Common myeloid progenitor, CD34-positive (primary cell): ENCODE measurements at places on chromosomes 2 and 18.
A peak's percentile ranks its signal among the peaks of the same experiment; 100 is the strongest.

DNA sequence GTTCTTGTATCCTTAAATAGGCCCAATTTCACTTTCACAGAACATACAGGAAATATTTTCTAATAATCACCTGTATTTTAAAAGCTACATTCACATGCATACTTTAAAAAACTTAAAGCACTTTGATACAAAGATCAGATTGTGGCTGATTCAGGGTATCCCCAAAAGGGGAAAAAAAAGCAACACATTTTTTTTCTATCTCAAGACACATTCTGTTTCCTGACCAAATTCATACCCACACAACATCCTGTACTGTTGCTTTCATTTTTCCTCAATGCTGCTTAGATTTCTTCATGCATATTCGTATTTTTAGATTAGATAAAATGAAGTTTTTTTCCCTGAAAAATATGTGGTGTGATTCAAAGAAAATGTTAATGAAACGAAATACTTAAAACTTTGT lies 122.5 kb downstream of the TMEFF2 start:
- DNase-seq: peak; percentile 72

DNA sequence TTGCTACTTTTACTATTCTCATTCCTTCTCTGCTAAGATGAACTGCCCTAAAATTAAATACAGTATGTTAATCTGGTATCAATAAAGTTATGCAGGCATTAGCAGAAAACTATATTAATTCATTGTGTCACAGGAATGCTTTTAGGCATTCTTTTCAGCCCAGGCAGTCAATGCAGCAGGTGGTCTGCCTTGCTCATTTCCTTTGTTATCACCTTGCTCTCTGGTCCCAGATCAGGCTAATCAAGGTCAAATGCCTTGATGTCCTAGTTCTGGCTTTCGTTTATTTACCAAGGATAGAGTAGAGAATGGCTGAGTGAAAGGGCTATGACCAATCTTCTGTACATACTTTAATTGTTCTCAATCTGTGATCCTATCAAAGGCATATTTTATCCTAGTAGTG lies 1023.6 kb downstream of the TMEM182 start:
- DNase-seq: no peak

GRCh38 chr2:200408428-200409316 lies 101.2 kb downstream of the KCTD18 start:
- DNase-seq: no peak

DNA sequence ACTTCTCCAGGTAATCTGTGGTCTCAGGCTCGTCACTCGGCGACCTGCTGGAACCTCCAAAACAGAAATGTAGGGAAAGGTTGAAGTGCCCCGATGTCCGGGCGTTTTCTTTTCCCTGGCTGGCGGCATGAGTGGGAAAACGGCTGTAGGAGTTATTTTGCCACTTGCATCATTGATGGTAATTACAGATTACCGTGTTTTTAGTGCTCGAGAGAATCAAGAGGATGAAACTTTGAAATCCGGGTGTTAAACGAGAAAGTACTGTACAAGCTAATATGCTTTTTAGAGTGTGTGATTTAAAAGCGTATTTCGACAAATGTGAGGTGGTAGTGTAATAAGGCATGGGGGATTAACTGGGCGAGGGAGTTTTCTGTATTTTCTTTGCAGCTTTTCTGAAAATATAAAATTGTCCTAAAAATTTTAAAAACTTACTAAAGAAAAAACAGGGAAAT lies 819 bp downstream of the GRHL1 start:
- no peak for DNase-seq

DNA sequence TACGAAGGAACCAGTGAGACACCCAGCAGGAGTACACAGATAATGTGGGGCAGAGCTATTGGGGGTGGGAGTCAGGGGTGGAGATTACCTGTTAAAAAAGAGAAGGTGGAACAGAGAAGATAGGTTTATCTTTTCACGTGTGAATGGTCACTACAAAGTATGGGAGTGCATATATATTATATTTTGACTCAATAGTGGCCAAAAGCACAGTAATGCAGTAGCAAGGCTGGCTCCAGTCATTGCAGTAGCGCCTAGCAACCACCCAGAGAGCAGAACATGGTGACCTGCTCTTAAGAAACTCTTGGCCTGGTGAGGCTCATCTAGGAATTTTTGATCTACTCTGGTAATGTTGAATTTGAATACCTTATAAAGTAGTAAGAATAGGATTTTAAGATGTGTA lies 1.0 kb downstream of the IMPACT start:
- DNase-seq: no peak

DNA sequence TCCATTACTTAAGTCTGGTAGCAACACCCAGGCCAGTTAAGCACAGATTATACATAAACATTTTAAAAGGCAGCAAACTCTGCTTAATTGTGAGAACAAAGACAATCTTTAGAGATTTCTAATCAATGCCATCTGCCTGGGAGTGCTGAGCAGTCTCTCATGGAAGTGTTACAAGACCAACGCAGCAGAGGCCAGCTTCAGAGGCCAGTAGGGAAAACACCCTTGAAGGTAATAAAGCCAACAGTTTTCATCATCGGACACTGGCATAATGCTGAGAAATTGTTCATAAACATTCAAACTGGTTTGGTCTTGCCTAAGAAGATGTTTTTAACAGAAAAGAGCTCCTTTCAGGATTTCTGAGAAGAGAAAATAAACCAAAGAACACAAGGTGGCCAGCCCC lies 35.0 kb downstream of the EPB41L3 start:
- no peak for DNase-seq

DNA sequence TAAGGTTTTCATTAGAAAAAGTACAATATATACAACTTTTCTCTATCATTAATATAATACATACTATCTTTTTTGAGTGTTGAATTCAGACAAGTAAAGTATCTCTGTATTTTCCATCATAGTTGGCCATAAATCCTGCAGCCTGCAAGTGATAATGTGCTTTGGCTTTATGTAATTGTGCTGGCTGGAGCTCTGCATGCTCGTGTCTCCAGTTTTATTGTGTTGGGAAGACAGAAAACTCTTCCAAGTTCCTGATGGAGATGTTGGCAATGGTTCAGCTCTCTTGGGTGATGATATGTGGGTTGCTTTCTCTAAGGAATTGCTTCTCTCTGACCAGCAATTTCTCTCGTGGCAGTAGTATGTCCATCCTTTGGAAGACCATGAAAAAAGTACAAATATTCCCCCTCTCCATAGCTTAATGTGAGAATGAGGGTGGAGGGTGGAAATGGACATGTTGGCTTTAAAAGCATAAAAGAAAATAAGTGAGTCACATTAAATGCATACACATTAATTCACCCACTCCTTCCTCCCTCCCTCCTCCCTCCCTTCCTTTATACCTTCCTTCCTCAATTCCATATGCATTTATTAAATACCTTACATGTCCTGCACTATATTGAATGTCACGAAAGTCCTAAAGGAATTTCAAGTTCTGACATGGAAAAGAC lies 344.2 kb downstream of the MTX2 start:
- no peak for DNase-seq

- no peak for DNase-seq
Observed at GRCh38 chr18:45260125-45260524, 355.2 kb upstream of the SLC14A2 start.

DNA sequence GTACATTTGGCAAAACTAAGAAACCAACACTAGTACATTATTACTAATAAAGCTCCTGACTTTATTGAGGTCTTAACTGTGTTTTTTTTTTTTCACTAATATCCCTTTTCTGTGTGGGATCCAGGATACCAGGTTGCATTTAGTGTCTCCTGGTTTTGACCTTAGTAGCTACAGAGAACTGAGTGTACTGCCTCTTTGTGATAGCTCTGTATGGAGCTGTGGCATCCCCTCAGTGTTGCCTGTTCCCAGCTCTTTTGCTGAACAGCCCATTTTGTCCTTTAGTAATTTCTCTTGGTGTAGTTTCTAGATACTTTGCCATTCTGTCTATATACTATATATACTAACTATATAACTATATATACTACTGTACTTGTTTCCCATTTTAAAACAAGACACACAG lies 31.6 kb downstream of the KCMF1 start:
- no peak for DNase-seq

DNA sequence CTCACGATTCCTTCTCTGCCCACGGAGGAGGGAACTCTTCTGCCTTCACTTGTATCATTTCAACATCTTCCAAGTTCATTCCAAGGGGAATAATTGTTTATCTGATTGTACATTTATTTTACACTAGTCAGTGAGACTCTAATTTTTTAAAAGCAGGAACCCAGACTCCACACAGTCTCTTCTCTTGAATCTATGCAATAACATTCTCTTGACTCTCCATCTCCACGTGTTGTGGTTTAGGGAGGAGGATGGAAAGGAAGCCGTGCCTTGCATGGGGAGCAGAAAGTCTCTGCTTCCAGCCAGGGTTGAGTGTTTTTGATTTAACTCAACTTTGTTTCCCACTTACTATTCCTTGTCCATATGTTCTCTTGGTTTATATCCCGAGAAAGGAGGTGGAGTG lies 131.1 kb upstream of the RIOK3 start:
- DNase-seq: no peak

DNA sequence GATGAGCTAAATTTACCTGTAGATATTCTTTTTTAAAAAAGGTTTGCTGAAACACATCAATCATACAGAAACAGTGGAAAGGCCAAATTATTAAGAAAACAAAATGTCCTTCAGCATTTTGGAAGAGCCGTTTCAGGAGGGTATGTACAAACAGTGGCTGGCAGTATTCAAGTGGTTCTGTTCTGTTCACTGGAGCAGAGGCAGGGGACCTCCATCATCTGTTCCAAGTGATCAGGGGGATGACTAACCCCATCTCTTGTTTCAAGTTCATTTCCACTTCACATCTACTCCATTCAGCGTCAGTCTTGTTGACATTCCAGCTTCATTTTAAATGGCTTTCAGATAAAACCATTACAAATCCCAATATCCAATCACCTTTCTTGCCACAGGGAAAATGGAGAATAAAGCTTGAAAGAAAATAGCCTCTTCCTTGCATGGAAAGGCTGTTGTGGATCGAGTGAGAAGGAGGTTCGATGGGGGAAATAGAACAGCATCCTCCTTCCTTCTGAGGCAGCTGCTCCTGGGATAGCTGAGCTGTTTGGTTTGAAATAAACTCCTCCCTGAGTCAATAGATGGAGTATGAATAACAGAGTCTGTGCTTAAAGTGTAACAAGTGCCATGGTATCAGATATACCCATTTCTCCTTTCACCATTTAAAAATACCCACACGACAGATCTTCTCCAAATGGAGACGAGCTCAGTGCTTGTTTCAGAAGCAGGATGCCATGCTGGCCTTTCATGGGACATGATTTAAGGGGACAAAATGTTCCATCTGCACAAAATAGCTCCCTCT lies 63.7 kb upstream of the OTOF start:
- no peak for DNase-seq

DNA sequence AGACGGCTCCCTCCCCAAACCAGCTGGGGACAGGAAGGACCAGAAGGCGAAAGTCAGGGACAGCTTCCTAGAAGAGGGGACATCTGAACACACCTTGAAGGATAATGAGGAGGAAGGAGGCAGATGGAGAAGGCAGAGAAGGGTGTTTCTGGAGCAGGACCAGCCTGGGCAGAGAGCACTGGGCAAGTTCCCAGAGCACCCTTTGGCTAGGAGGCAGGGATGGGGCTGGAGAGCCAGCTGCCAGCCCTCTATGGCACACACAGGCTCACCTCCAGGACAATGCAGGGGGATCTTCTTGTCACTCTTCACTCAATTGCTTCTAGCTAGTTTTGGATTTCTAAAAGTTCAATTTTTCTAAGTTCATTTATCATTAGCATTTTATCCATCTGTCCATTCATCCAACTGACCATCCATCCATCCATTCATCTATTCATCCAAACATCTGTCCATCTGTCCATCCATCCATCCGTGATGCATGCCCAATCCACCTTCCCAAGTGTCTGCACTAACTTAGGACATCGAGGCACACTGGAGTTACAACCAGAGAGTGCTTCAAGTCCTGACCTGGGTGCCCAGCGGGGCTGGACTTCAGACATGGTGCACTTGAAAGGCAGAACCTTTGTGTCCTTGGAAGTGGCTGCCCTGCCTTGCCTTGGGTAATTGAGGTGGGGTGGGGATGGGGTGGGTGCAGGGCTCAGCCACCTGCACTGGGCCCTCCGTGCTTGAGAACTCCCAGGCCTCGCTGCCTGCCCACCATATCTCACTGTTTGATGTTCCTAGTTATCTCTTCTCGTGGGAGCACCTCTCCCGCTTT lies 42.5 kb downstream of the INHBB start:
- no peak for DNase-seq

DNA sequence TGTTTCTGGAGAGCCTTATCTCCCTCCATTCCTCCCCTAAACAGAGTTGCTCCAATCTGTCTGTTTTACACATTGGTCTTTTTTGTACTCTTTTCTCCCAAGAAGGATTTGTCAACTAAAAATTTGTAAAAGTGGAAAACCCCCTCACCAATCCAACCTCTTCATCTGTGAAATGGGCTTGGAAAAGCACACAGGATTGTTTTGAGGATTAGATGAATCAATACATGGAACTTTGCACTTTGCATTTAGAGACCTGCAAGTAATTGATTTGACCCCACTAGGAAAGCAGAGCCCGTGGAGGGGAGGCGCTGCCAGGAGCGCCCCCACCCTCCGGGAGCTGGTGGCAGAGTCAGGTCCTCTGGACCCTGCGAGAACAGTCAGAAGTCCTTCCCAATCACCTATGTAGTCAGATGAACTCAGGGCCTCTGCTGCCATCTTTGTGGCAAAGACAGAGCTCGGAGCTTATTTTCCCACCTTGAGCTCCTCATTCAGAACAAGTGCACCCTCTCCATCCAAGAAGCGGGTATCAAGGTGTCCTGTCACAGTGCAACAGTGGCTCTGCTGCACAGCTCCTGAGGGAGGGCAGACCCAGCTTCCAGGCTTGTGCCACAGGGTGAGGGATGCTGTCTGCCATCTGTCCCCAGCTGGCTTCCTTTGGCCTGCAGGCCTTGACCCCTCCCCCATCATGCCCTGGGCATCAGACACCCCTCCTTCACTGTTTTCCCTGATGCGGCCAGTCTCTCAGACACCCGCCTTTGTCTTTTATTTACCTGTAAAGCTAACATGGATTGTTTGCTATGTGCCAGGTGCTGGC lies 1.7 kb upstream of the TMEM185B start:
- no peak for DNase-seq

GRCh38 chr2:158912112-158912511 lies 56.3 kb upstream of the TANC1 start:
- DNase-seq: no peak

DNA sequence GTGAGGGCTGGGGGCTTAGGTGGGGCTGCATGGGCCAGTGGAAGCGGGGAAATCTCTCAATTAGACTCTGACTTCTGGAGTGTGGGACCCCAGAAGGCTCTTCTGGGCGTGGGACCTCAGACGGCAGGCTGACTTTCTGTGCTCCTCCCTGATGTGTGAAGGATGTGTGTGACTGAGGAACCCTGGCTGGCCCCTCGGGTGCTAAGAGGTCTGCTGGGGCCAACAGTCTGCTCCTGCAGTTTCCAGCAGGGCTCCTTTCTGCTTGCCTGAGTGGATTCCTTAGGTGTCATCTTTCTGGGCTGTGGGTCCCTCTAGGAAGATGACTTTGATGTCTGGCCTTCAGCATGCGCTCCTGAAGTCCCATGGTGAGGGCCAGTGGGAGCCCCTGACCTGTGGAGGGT lies 167.5 kb downstream of the DYSF start:
- DNase-seq: no peak
